ENCODE measurements at places on chromosomes 2 and 18. TPM values are rescaled to one million over a fixed set of nuclear protein-coding genes. Genes with fewer than 3 reads are reported as not detected.

The ZBTB7C gene
- 3.2 TPM for total RNA-seq

The PNKD gene
- 67.0 TPM for total RNA-seq

The AQP12B gene
- total RNA-seq: not detected

DNA sequence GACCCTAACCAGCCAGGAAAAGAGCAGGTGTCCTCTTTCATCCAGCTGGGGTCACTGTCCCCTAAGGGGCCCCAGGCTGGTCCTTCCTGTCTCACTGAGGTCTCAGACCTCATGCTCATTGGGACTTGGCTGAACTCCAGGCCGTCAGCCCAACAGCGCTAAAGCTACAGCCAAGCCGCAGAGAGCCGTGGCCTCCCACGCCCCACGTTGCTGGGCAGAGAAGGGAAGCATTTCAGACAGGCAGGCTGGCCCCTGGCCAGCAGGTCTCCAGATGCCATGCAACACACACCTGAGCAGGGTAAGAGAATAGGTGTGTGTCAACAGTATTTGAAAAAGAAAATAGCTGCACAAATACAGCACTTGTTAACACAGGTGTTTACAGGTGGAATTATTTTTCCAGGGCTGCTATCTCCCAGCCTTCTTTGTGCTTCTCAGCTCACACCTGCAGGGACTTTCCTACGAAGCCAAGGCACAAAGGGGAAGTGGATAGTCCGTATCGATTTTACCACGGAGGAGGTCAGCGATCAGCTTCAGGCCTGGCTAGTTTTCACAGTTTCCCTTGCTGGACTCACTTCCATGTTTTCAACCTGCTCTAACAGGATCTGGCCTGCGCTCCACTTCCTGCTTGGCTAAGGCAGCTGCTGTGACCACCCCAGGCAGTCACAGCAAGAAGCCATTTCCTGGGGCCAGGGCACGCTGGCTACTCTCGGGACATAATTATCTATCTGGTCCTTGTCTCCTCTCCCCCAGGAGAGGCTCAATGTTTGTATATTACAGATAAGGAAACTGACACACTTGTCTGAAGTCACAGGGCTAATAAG, 156.1 kb upstream of the ID2 start:
- DNase-seq: peak; percentile 91

DNA sequence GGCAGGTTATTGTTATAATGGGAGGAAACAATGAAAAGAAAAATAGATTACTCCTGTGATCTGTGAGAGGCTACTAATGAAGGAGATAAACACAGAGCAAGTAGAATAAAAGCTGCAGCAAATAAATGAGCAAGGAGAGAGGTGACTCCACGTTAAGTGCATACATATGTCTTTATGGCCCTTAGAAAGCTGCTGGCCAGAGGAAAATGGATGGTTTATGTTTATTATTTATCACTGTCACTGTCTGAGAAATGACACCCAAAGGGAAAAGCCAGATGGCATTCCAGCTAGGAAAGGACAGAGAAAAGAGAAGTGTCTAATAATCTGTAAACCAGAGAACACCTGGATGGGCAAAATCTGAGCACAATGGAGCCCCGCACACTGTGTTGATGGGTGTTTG, 122.9 kb upstream of the DDX18 start:
- DNase-seq: no peak

DNA sequence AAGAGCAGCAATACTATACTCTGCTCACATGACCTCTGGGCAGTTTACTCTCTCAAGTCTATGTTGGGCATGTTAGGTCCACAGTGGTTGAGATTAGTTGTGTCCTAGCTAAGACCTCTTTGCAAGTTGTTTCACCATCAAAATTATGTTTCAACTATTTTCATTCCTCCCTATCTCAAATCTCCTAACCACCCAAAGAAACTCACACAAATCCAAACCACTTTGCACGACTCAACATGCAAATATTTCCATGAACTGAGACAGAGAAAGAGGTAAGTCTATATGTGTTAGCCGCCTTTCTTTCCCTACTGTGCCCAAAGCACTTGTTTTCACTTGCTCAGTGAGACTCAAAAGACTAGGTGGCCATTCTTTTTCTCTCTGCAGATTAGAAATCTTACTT, 546.8 kb downstream of the TNS1 start:
- no peak for DNase-seq

DNA sequence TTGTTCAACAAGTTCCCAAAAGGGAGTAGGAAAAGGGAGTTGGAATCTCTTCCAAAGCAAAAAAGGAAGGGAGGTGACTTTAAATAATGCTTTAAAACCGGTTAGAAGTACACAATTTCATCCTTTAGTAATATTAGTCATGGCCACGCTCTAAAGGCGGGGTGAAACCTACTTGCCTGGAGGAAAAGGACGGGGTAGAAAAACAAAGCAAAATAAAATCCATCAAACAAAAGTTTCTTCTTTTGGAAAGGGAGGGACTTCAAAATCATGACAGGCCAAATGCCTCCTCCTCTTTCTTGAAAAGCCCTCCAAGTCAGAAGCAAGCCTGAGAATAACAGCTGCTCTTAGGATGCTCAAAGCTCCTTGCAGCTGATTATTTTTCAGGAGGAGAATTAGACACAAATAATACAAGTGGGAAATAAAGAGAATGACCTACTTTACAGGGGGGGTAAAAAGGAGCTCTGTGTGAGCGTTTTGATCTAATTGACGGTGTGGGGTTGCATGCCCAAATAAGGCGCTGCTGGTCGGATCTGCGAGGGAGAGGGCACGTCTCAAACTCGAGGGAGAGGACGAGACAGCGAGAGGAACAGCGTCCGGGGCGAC, 1.8 kb upstream of the NPAS2 start:
- no peak for DNase-seq

DNA sequence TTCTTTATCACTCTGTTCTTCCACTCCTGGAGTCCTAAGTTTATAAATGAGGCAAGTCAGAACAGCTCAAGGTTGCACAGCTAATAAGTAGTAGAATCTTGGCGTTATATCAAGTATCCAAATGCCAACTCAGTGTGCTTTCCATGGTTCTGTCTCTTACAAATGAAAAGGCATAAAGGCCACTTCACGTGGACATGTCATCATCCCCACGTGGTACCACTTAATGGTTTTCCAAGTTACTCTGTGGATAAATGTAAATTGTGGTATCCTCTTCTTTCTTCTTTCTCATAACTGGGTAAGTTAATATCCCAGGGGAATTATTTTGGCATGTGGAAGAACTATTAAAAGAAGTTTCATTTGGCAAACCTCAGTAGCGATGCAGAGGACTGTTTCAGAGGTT, 131.5 kb upstream of the L3MBTL4 start:
- no peak for DNase-seq

DNA sequence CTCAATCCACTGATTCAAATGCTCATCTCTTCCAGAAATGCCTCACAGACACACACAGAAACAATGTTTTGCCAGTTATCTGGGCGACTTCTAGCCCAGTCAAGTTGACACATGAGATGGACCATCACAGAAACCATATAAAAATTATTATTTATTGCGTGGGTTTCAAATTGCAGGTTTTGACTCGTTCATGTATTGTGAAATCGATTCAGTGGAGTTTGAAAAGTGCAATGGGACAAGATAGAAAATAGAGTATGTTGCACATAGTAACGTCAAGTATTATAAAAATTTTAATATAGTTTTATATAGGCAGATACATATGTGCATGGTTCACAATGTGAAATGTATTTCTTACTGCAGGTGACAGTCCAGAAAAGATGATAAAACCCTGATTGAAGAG, 100.8 kb downstream of the MRPS9 start:
- DNase-seq: no peak

DNA sequence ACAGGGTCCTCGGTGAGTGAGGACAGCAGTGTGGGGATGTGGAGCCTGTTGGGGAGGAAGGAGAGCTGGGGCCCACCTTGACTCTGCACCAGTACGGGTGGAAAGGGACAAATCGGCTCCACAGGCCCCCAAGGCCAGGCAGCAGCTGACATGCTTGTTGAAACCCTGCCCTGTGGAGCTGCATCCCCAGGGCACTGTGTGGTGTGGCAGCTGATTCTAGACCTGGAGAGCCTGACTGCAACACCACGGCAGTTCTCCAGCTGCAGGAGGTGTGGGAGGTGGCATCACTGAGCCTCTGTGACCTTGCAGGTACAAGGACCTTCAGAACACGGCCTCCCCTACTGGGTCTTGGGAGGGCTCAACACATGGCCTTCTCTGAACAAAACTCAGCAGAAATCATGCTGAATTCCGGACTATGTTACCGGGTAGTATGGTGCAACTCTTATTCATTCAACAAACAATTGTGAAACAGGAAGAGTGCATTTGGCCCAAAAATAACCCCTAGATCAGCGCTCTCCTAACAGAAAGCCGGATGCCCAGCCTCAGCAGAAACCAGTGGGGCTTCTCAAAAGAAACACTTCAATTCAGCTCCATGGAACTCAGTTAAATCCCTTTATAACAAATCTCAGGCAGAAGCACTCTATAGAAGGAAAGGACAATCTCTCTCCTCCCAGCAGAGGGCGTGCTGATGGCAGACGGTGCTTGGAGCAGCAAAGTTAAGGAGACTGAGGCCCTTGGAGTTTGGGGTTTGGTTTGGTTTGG, 104.4 kb upstream of the SALL3 start:
- no peak for DNase-seq

- DNase-seq: no peak
These were observed 43.0 kb downstream of the EMILIN2 start for GRCh38 chr18:2889761-2890192.

DNA sequence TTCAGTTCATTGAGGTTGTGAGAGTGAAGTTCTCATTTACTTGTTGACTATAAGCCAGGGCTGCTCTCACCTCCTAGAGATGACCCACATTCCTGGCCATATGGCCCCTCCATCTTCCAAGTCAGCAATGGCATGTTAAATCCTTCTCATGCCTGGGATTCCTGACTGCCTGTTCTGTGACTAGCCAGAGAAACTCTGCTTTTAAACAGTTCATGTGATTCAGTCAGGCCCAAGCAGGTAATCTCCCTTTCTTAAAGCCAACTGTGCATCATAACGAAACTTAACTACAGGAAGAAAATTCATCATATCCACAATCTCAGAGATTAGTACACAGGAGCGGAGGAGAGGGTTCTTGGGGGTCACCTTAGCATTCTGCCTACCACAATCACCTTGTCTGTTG, 11.5 kb downstream of the DPP4 start:
- DNase-seq: no peak
